ENCODE measurements at places on chromosomes 12 and 14.

DNA sequence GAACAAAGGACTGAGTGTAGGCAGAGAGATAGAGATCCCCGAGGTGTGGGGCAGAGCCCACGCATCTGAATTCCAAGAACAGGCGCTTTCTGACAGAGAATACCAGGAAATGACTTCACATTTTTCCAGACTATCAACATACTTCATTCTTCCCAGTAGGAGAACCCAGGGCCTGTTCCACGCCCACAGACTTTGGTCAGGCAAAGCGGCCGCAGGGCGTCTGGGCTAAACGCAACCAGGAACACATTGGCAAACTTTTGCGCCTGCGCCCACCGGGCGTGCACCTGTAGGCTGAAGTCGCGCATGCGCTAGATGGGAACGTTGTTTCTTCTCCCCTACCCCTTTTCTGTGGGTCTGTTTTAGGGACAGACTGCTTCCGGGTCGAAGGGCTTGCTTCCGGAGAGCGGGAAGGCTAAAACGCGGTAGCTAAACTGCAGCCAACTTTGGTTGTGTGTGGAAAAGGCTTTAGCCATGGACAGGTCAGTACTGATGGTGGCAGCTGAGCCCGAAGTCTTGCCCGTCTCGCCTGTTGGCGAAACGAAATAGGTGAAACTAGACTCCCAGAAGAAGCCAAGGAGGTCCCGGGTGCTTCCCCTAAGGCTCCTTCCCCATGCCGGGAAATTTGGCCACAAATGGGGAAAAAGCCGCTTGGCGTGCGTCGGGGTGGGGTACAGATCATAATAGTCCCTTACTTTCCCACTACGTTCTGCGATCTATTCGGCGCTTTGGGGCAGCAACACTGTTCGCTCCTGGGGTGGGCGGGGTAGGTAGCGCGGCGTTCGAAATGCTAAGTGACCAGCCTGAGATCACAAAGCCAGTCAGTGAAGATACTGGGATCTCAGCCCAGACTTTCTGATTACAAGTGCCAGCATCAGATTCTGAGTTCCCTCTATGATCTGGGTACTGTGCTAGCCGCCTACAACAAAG is at the start of gene NUP107:
Gene NUP107 (plus strand): TSS at position 384 of the 927 bp plus-strand sequence. CDS start 88 bp downstream, at position 472.
- peak; percentile 100 for DNase-seq

DNA sequence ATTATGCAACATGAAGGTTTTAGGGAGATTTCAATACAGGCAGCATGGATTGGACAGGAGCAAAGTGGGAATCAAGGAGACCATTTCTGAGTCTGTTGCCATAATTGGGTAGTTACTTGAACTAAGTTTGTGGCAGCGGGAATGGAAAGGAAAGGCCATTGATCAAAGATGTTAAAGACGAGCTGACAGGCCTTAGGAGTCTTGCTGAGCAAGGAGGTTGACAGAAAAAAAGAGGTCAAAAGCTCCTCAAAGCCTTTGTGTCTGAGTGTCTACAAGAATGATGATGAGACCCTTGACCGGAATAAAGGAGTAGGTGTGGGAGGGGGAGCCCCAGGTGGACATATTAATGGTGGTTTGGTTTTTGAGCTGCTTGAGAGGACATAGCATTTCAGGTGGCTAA is 9.4 kb downstream of the PLEKHA5 start:
- DNase-seq = no peak

- no peak for DNase-seq
These were observed 315.6 kb upstream of the PRKD1 start for GRCh38 chr14:30243207-30243606.

GRCh38 chr14:88266474-88266873 is 56.6 kb downstream of the KCNK10 start:
- DNase-seq = no peak

DNA sequence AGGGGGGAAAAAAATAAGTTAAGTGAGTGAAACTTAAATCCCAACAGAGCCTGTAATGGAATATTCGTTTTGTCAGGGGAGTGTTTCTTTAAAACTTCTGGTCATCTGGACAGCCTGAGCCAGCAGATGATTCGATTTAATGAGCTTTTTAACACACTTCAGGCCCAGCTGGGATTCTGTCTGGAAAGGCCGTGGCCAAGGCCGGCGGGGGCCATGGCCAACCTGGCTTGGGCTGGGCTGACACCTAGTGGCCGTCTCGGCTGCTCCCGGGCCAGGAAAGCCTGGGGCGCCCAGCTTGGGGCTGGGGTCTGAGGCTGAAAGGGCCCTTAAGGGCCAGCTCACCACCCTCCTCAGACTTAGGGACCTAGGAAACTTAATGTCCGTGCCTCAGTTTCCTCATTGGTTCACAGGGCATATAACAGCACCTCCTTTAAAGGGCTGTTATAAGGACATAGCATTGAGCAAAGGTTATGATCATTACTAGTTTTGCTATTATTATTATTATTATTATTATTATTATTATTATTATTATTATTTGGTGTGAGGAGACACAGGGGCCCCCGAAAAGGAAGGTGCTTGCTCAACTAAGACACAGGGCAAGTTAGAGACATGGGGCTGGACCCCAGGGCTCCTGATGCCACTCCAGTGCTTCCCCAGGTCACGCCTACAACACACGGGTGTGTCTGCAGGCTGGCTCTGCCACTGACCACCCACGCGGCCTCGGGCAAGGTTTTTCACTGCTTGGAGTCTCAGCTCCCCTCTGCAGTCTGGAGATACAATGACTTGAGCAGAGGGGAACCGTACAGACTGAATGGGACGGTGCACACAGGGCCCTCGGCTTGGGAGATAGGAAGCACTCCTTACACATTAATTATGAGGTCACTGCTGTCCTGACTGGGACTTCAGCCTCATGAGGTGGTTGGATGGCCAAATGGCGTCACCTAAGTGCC is 84.0 kb downstream of the SYNE3 start:
- DNase-seq = no peak

DNA sequence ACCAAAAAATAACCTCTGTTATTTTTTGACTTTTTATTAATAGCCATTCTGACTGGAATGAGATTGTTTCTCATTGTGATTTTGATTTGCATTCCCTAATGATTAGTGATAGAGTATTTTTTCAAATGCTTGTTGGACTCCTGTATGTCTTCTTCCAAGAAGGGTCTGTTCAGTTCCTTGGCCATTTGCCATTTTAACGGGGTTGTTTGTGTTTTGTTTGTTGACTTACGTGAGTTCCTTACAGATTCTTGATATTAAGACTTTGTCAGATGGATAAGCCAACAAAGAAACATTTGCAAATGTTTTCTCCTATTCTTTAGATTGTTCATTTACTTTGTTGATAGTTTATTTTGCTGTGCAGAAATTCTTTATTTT is 651.6 kb upstream of the LRFN5 start:
- no peak for DNase-seq

DNA sequence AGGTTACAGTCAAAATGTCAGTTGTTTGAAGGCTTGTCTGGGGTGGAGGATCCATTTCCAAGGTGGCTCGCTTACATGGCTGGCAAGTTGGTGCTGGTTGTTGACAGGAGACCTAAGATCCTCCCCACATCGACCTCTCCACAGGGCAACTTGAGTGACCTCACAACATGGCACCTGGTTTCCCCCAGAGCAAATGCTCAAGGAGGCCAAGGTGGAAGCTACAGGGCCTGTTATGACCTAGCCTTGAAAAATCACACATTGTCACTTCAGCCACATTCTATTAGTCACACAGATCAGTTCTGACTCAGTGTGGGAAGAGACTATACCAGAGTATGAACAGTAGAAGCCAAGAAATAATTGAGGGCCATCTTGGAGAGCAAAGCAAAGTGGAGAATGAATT is 11.3 kb upstream of the GNG2 start:
- peak; percentile 60 for DNase-seq

- DNase-seq = no peak
These were observed 5.1 kb upstream of the TCL1B start for GRCh38 chr14:95681153-95681552.
